Skin of body (tissue), 3 donors: ENCODE measurements at places on chromosomes 12 and 14. TPM values are rescaled to one million over a fixed set of nuclear protein-coding genes. Genes with fewer than 3 reads are reported as not detected.

RABGGTA gene
- 13.2 TPM for total RNA-seq

TSPAN8 gene
- 3.7 TPM for total RNA-seq

DNA sequence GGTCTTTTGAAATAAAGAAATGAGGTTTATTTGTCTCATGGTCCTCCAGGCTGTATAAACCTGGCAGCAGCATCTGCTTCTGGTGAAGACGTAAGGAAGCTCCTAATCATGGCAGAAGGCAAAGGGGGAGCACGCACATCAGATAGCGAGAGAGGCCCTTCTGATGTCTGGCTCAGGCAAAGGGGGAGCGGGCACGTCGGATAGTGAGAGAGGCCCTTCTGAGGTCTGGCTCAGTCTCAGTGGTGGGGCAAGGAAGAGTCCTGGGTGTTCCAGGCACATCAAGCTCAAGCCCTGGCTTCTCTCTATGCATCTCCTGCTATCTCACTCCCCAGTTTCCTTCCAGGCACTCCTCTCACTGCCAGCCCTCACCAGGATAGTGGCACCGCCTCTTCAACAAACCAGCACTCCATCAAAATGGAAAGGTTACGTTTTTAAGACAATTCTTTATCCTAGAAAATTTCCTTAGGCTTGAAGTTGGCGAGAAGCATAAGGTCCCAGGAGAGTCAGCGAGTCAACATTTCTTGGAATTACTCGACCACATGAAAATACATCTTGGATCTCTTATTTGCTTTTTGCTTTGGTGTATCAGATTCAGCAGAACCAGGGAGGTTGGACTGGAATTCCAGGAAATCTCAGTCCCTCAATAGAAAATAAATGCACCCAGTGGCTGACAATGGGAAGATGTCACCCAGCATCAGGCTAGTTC is 189.6 kb upstream of the TMEM132C start:
- peak; percentile 9 for DNase-seq

- DNase-seq: no peak
Observed at GRCh38 chr14:74578479-74578878, 33.6 kb downstream of the LTBP2 start.

- no peak for DNase-seq
Observed at GRCh38 chr14:104806625-104807465, 5.9 kb downstream of the ZBTB42 start.

DNA sequence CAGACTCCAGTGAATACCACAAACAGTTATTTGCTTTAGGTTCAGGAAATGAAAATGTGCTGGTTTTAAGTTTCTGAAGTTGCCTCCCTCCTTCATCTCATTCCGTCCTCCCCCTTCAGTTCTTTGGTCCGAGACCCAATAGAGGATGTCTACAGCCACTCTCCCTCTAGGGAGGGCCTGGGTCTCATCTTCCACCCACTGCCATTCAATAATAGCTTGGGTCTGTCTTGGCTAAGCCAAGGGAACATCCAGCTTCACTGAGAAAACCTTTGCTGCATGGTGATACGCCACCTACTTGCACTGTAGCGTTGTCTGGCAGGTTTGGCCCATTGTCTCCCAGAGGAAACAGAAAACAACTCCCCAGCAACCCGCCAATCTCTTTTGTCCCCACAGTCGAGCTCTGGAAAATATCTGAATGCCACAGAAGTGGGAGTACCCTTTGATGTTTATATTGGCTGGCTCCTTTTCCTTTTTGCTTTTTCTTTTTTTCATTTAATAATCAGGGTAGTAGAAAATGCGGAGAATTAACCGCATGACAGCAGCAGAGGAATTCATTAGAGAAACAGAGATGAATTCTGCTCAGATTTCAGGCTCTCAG is 380.1 kb downstream of the RAD51B start:
- no peak for DNase-seq

PHETA1 gene
- total RNA-seq: 2.9 TPM

AQP2 gene
- not detected for total RNA-seq

DNA sequence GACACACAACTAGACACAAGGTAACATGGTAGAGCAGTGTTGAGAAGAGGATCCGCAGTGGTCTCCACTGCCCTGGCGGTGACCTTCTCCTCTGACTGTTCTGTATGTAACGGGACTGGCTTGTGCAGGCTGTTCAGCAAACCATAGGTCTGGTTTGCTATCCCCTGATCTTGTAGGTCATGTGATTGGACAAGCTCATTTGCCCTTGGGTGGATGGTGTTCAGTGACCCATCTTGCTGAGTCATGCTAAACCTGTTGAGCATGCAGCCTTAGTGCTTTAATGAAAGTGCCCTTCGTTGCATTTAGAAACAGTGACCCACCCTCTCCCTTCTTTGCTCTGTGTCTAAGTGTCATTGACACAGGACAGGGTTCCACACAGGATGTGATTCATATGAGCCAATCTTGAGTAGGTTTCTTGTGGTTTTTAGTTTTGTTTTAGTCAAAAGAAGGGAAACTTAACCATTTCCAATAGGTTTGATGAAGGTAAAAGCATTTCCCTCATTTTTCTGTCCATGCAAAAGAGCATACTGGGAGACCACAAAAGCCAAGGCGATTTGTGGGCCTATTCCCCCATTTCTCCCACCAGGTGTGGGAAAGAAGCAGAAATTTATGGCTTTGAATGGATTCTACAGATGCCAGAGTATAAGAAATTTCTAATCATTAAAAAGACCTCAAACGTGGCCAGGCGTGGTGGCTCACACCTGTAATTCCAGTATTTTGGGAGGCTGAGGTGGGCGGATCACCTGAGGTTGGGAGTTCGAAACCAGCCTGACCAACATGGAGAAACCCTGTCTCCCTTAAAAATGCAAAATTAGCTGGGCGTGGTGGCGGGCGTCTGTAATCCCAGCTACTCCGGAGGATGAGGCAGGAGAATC is 32.6 kb upstream of the HIF1A start:
- DNase-seq: no peak

GRCh38 chr12:559906-560455 is 100.2 kb downstream of the B4GALNT3 start:
- DNase-seq: no peak

- peak; percentile 26 for DNase-seq
Observed at GRCh38 chr14:101402936-101403660, 158.2 kb upstream of the DIO3 start.

DNA sequence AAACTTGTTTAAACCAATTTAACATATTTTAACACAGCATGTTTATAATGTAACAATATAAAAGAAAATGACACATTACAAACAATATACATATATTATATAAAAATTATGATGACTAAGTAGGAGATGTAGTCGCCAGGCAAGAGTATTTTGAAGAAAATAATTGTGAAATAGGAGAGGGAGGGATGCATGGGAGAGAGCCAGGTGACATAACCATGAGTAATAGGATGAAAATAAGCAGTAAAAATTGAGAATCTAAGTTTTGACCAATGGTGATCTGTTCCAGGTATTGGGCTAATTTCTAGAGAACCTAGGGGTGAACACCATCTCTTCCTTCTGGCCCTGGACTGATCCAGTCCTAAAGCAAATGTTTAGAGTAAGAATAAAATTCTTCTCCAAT is 315.2 kb upstream of the G2E3 start:
- DNase-seq: no peak

DNA sequence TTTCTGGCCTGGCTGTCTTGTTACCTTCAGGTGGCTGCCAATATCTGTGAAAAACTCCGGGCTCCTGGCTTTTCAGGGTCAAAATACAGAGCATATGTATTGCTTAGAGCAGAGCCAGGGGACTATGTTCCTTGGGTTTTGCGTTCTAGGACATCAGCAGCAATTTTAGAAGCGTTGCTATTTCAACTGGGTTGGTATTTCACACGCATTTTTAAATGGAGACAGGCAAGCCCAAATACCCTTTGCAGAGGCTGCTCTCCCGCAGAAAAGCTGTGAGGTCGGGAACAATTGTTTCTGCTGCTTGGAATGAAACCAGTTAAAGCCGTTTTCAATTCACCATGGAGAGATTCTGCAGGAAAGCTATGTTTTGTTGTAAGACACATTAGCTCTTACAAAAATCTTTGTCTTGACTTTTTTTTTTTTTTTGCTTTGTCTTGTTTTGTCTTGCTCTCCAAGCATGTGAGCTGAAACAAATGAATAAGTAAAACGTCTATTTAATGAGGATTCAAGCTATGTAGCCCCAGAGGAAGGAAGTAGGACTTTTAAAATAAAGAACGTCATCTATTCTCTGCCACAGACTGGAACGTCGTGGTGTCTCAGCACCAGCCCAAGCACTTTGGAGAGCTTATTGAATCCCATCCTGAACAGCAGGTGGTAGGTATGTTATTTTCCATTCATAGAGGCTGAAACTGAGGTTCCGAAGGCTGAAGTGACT is 181.0 kb upstream of the TBX3 start:
- peak; percentile 63 for DNase-seq

CACNA1C gene
- total RNA-seq: 4.3 TPM

GRCh38 chr12:131094831-131095805 is 141.4 kb downstream of the ADGRD1 start:
- no peak for DNase-seq

DNA sequence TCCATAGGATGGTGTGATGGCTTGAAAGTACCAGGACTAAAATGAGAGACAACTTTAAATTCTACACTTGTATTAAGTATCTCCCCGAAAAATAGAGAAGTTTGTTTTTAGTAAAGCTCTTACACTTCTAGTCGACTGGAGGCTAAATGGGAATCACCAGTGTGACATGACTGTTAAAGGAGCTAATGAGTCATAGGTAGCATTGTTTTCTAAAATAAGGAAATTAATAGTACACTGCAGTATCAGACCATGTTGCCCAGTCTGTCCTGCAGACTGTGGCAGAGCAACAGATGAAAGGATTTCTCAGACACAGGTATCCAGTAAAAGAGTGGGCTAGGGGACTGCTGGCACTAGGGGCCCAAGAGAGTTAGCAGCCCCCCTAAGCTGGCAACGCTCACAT is 140.1 kb downstream of the TMEM117 start:
- DNase-seq: no peak

DNA sequence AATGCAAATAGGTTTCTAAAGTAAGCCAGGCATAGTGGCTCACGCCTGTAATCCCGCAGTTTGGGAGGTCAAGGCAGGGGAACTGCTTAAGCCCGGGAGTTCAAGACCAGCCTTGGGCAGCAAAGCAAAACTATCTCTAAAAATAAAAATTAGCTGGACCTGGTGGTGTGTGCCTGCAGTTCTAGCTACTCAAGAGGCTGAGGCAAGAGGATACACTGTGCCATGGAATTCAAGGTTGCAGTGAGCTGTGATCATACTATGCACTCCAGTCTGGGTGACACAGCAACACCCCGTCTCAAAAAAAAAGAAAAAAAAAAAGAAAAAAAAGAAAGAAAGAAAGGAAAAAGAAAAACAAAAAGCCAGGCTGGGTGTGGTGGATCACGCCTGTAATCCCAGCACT is 46.3 kb downstream of the HECTD1 start:
- DNase-seq: no peak

DNA sequence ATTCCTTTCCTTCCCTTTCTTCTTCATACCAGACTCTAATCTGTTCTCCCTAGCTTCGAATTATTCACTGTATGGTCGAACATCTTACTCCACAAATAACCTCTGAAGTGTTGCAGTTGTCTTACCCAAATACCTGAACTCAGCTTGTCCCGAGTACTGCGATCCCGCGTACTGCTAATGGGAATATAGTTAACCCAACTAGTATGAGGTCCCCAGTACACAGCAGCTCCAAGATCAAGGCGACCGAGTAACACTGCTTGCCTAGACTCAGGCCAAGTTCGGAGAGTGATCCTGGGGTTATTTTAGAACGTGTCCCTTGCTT is 462 bp upstream of the ETNK1 start:
- peak; percentile 73 for DNase-seq

- DNase-seq: no peak
Observed at GRCh38 chr14:95696741-95697140, 10.5 kb downstream of the TCL1B start.

DNA sequence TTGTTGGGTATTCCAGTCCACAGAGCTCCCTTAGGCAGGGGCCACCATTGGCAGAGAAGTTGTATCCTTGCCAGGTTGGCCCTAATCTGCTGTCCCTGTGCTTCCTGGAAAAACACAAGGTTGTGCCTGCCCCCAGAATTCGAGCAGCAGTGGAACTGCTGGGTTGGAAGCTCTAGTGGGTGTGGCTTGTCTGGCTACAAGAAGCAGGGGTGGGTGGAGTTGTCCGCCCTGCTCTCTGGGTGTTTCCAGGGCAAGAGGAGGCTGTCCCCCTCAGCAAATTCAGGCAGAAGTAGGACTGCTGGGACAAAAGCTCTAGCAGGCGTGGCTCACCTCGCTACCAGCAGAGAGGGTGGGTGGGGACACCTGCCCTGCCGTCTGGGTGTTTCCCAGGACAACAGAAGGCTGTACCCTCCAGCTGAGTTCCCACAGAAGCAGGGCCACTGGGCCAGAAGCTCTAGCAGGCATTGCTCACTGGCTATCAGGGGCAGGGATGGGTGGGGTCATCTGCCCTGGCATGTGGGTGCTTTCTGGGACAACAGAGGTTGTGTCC is 72.8 kb upstream of the NPAS3 start:
- DNase-seq: no peak

TDRD9 gene
- 0.39 TPM for total RNA-seq

DNA sequence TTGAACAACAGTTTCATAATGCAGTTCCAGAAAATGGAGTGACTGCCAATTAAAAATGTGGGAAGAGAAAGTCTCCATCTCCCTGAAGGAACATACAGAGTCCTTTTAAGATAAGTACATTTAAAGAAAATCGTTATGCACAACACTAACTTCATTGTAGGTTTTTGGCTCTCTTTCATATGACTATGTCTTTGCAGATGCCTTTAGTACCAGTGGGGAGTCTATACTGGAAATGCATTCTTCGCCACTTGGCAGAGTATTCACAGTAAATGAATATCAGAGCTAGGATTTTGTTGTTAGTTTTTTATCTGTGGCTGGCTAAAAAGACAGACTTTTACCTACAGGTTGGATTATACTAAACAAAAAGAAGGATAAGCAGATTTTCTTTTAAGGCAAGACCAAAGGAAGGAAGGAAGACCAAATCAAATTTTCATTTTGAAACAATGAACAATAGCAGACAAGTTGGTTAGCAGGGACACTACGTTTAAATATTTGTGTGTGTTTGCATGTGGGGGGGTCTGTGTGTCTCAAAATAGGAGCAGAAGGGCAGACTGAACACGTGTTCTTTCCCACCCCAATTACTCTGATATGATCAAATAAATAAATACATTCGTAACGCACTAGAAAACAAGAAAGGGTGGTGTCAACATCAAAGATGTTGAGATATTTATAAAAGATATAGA is 124.5 kb downstream of the BTG1 start:
- no peak for DNase-seq

P2RX7 gene
- 4.2 TPM for total RNA-seq

DNA sequence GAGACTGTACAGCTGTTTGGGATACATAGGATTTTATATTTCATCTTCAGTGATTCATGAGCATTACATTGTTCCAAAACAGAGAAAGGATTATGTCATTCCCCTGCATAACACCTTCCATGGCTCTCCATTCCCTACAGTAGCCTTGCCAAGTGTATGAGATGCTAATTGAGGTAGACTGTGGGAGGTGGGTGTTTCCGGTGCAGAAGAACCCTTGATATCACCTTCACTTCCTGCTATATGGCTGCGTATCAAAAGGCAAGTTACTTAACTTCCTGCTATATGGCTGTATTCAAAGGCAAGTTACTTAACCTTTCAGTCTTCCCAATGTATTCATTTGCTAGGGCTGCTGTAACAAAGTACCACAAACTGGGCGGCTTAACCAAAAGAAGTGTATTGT is 11.2 kb downstream of the FAR2 start:
- DNase-seq: no peak
